ENCODE measurements at places on chromosomes 6 and 20.

GRCh38 chr20:36343641-36344040 is 37.5 kb downstream of the DLGAP4 start:
- DNase-seq, result no peak

GRCh38 chr6:136409597-136409996 is 120.0 kb upstream of the BCLAF1 start:
- no peak for DNase-seq

DNA sequence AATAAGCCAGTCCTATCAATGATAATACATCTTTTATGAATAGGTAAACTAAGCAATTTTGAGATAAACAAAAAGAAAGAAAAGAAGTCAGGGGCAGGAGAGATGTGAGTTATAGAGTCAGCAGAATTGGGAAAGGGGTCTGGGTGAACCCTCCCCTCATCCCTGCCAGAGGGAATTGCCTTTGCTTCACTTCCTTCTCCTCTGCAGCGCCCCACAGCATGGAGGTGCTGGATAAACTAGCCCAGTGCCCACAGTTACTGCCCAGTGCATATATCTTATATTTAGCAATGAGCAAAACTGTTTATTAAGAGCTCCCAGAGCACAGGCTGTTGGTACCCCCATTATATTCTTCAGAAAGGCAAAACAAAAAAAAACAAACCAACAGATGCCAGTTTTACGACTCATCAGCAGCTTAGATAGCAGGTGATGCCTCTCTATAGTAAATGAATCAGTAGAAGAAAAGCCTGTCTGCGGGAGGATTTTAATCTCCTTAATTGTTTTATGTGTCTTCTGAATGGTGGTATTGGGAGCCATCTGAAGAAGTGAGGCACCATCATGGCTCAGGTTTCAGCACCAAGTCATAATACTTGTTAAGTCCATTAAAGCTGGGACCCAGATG is 419.2 kb downstream of the EPM2A start:
- DNase-seq, result peak; percentile 51

DNA sequence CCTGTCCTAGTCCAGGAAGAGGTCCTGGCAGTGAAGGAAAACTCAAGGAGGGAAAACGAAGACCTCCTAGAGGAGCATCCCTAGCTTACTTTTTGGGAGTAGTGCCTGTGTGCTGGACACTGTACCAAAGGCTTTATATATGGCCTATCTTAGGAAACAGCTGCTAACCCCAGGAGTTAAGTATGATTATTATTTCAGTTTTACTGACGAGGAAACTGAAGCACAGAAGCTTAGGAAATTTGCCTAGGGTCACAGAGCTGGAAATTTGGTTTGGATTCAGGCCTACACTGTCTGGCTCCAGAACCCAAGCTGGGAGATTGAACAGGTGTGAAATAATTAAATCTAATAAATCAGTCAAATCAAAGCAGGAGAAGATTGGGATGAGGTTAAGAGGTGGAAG is 78.0 kb downstream of the SLX4IP start:
- no peak for DNase-seq

DNA sequence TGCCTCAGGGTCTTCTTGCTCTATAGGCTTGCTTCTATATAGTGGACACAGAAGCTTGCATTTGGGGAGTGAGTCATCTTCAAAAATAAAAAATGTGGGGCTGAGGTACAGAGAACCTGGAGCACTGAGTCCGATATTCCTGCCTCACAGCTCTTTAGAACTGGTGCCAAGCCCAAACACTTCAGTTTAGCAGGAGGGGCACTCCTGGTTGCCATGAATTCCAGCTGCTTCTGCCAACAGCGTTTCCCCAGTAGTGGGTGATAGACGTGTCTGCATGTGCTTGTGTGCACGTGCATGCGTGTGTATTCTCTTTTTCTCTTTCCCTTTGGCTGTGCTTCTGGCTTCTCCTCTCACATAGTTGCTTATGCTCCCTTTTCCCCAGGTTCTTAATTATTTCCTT is 11.9 kb downstream of the DNPH1 start:
- DNase-seq, result no peak

- no peak for DNase-seq
Observed at GRCh38 chr6:154268486-154268885, 88.1 kb downstream of the IPCEF1 start.

DNA sequence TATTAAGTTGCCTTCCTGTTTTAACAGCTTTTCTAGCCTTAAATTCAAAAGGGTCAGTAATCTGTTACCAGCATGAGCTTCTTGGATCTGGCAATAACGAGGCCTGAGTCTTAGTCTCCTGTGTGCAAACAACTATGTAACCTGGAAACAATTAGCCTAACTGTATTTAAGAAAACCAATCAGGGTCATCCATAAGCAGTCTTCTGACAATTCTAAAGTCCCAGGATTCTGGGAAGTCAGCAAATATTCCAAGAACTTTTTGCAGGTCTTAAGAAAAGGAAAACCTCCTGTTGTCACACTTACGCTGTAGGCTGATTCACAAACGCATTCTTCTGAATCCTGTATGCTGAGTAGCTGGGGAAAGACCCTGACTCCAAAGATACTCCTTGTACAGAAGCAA is 90.4 kb downstream of the COL12A1 start:
- DNase-seq, result no peak

DNA sequence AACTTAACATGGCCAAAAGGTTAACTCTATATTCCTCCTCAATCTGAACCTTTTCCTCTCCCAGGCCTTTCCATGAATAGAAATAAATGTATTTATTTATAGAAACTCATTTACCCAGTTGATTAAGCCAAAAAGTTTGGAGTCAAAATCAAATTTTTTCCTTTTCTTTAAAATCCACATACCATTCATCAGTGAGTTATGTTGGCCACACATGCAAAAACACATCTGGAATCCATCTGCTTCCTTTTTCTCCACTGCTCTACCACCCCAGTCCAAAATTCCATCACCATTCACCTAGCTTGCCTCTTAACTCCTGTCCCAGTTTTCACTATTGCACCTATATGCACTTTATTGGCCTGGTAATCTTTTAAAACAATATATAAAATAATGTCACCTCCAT is 62.4 kb upstream of the TMEM200A start:
- no peak for DNase-seq

GRCh38 chr6:69026243-69026642 is 391.2 kb downstream of the ADGRB3 start:
- peak; percentile 95 for DNase-seq

DNA sequence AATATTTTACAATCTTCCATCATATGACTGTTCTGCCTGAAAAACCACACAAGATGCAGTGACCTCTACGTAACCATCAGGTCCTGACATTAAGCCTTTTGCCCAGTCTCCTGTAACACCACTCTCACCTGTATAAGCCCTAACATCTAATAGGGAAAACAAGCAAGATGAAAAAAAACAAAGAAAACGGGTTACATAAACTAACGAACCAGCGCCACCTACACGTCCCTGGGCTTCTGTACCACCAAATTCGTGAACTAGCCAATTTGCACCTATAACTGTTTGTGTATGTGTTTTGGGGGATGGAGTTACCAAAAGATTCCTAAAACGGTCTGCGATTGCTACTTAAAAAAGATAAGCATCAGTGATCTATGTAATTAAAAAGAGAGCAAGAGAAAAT is 70.2 kb downstream of the BLOC1S5 start:
- DNase-seq, result no peak

DNA sequence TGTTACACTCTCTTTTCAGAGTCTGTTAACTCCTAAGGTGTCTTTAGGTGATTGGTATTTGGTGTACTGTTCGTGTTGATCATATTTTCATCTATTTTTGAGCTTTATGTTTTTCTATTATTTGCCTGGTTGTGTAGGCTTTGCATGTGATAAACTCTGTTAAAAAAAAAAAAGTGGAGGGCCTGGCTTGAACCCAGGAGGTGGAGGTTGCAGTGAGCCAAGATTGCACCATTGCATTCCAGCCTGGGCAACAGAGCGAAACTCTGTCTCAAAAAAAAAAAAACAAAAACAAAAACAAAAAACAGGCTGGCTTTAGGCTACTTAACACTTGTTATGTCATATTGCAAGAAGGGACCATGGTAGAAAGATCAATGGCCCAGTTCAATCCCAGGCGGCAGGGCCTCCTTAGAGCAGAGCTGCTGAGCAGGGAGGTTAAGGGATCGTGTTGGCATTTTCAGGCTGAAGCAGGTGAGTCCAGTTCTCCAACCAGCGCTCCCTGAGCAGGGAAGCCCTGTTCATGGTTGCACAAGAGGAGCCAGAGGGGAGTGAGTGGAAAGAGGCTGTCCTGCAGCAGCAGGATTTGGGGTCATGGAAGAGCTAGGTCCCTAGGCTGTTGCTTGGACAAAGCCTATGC is 8.5 kb downstream of the PYGB start:
- DNase-seq, result no peak

GRCh38 chr6:34154668-34155447 is 9.0 kb upstream of the GRM4 start:
- peak; percentile 46 for DNase-seq

DNA sequence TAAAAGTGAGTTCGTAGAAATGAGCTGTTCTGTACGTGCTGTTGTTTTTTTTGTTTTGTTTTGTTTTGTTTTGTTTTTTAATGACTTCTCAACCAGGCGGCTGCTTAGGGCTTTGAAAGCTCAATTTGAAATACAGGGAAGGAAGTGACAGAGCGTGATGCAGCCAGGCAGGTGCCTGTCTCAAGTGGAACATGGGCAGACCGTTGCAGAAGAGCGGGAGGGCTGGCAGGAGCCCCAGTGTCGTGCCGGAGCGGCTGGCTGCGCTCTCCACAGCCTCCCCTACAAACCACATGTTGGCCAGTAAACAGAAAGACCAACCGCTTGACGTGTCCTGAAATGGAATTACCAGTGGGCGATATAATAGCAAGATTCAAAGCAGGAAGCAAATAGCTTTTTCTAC is 164.9 kb upstream of the RREB1 start:
- DNase-seq, result peak; percentile 70

GRCh38 chr20:50406610-50407136 is 103.5 kb upstream of the PTPN1 start:
- no peak for DNase-seq

GRCh38 chr6:34657307-34657978 is 39.1 kb downstream of the ILRUN start:
- peak; percentile 94 for DNase-seq

DNA sequence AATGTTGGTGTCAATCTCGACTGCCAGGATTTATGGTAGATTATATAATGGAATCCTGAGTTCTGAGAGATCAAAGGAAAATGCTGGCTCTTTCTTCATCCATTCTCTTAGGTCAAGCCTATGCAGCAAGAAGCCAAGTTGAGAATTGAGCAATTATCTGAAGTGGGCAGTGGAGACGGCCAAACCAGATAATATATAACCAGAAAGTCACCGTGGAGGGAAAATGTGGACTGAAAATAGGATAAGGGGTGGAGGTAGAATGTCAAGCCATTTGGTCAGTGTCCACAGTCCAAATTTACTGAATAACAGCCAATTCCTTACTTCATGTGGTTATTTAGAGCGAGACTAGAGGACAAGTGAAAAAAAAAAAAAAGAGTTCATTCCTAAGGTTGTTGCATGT is 107.8 kb upstream of the ESR1 start:
- DNase-seq, result no peak

DNA sequence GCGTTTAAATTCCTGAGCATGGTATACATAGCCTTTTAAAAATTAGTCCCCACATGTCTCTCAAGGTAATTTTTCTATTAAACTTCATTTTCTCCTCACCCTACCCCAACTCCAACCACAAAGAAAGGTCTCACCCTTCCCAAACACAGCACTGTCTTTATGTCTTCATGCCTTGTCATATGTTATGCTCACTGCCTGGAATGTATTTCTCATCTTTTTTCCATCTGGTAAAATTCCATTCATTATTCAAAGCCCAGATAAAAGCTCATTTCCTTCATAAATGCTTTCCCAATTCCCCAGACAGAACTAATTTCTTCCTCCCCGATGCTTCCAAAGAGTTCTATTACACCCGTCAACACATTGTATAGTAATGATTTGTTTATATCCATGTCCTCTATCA is 302.0 kb downstream of the ALDH8A1 start:
- DNase-seq, result no peak

DNA sequence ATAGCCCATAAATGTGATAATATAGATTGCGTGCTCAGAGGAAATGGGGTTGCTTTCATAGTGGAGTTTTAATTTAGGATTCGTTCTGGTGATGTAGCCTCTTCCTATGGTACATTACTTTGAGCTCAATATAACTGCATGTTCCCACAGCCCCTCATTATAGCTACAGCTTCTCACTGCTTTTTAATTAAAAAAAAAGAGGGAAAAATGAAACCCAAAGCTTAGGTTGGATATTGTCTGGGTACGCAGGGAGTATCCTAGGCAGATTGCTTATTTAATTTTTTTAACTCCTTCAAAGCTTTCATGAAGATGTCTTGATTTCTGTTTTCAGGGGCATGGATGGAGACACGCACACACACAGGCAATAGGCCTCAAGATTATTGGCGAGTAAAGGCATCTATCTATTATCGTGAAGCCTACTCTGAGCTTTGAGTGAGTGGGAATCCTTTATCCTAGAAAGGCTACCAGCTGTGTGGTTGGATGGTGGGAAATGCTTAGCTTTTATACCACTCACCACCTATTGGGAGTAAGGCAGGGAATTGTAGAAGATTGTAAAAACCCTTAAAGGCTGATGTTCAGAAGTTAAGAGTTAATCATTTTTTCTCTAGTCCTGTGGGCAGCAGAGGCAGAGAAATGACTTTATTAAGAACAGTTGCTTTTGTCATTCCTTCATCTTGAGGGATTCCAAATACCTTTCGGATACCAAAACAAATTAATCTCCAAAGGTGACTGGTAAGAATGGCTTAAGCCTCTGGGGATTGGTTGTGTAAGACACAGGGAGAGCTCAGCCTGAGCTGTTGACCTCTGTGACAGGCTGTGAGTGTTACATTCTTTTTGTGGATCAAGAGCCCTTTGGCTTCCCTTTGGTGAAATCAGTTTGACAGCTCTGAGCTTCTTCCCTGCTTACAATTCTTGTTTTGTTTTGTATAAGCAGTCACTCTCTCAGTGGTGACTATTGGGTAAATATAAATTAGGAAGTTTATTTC is 33.4 kb downstream of the CTNNBL1 start:
- DNase-seq, result peak; percentile 11

DNA sequence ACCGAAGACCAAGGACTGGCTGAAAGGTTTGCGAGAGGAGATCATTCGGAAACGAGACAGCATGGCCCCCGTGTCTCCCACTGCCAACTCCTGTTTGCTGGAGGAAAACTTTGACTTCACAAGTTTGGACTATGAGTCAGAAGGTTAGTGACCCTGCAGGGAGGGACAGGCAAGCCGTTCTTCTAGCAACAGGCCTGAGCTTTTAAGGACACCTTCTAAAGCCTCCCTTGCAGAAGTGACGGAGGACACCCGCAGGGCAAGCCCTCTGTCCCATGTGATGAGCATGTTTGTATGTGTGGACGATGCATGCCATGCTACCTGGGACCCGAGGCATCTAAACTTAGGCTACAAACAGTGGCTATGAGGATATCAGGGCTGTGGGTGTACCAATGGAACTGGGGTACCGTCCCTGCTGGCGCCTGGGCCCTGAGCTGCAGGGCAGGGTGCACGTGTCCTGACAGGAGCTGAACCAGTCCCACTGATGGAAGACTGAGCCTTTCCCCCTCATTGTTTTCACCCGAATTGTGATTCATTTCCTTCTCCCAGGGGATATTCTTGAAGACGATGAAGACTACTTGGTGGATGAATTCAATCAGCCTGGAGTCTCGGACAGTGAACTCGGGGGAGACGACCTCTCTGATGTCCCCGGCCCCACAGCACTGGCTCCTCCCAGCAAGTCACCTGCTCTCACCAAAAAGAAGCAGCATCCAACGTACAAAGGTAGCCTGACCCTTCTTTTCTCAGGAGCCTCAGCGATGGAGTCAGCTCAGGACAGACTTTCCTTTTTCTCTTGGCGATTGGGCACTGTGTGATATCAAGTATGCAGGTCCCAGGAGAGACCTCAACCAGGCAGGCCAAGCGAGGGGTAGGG is 84.4 kb downstream of the SERAC1 start:
- DNase-seq, result peak; percentile 31

- peak; percentile 33 for DNase-seq
Observed at GRCh38 chr20:21529863-21530262, 16.0 kb upstream of the NKX2-2 start.
